KG1 (cell line): ENCODE measurements at places on chromosomes 1 and 21.

DNA sequence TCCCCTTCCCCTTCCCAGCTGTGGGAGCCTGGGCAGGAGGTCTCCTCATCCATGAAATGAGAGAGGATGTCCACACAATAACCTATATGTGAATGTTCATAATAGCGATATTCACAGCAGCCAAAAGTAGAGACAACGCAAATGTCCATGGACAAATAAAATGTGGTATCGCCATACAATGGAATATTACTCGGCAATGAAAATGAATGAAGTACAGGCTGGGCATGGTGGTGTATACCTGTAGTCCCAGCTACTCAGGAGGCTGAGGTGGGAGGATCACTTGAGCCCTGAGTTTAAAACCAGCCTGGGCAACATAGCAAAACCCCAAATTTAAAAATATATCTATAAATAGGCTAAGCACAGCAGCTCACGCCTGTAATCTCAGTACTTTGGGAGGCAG lies 12.9 kb downstream of the ADPRS start:
- no peak for DNase-seq

DNA sequence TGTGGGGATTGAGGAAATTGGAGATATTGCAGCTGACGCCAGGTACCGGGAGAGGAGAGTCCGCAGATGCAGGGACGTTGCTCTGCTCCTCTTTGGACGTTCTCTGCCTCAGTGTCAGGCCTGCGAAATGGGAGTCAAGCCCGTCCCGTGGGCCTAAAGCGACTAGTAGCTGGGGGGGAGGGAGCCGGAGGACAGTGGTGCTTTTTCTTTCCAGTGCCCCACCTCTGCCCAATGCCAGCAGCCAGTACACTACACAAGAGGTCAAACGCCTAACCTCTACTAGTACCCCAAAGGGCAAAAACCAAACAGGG lies 413.6 kb upstream of the ESRRG start:
- no peak for DNase-seq

- DNase-seq = no peak
These were observed 113.3 kb upstream of the PTGFR start for GRCh38 chr1:78377356-78377928.

DNA sequence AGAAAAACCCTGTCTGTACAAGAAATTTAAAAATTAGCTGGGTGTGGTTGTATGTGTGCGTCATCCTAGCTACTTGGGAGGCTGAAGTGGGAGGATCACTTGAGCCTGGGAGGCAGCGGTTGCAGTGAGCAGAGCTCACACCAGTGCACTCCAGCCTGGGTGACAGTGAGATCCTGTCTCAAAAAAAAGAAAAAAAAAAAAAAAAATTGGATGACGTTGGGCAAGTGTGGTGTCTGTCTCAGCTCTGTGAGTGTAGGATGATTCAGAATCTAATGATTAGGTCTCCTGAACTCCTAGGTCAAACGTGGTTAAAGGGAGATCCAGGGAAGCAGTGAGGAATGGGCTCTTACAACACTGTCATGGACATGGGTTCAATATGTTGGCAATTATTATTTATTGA lies 435.9 kb downstream of the KIF26B start:
- DNase-seq = no peak

DNA sequence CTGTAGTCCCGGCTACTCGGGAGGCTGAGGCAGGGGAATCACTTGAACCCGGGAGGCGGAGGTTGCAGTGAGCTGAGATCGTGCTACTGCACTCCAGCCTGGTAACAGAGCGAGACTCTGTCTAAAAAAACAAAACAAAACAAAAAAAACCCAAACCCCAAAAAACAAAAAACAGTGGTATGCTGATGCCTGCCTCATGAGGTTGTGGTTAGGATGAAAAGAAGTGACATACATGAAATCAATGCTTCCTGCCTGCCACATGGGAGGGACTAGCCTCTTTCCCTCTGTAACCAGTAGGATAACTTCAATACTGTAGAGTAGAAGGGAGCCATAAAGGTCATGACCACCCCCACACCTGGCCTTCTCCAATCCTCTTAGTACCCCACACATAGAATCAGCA lies 55.2 kb downstream of the TENT5C start:
- DNase-seq = no peak

DNA sequence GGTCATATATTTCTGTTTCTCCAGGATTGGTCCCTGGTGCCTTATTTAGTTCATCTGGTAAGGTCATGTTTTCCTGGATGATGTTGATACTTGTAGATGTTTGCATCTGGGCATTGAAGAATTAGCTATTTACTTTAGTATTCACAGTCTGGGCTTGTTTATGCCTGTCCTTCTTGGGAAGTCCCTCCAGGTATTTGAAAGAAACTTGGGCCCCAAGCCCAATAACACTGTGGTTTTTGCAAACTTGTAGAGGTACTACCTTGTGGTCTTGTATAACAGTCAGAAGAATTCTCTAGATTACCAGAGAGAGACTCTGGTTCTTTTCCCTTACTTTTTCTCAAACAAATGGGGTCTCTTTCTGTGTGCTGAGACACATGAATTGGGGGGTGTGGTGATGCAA lies 251.4 kb upstream of the B3GALT2 start:
- DNase-seq = no peak

DNA sequence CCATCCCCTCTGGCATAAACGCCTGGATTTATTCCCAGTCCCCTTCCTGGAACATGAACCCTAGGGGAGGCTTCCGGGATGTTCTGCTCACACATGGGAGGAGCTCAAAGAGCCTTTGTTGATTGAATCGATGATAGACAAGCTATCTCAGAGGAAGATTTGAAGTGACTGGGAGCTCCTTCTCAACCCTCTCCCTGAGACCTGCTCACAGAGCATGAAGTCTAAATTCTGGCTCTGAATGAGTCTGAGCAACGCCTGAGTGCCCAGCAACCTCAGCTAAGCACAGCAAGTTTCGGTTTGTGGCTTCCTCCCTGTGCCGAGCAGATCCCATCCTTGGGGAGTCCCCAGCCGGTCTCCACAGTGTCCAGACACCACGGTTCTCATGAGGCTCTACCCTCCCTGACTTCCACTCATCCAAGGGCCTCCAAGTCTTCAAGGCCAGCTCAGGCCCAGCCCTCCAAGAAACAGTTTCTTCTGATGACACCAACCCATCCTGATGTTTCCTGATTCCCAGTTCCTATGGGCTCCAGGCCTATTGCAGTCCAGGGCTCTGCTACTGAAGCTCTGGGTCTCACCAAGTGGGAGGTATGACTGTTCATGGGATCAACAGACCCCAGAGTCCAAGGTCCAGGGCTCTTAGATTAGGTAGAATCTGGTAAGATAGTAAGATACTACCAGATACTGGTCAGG lies 190.8 kb downstream of the DYRK1A start:
- no peak for DNase-seq

DNA sequence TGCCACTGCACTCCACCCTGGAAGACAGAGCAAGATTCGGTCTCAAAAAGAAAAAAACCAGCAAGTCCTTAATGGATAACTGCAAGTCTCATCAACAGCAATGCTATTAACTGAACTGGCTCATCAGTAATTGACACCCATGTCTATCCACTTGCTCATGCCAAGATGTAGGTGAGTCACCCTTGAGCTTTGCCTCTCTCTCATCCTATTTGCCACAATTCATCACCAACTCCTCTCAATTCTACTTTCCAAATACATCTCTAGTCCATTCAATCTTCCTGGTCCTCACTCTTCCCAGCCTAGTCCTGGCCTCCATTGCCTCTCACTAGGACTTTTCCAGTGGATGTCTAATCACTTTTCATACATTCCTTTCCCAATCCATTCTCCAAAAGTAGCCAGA lies 103.7 kb upstream of the PRMT6 start:
- DNase-seq = no peak

DNA sequence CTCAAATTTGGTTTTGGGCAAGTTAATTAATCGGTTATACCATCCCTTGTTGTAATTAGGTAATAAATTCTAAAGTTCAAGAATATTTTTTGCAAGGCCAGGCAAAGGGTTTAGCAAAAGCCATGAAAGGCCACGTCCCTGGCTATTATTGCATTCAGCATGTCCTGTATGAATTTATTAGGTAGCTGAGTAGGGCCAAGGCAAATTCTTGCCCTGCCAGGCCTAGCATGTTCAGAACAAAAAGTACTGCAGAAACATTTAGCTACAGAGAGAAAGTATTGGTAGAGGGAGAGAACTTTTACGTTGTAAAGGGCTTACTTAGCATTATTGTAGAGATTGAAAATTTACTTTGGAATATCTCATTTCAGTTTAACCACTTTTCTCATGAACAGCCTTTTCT lies 94.4 kb downstream of the PATJ start:
- no peak for DNase-seq
